ENCODE measurements at places on chromosomes 6 and 20. TPM values are rescaled to one million over a fixed set of nuclear protein-coding genes. Genes with fewer than 3 reads are reported as not detected.

DNA sequence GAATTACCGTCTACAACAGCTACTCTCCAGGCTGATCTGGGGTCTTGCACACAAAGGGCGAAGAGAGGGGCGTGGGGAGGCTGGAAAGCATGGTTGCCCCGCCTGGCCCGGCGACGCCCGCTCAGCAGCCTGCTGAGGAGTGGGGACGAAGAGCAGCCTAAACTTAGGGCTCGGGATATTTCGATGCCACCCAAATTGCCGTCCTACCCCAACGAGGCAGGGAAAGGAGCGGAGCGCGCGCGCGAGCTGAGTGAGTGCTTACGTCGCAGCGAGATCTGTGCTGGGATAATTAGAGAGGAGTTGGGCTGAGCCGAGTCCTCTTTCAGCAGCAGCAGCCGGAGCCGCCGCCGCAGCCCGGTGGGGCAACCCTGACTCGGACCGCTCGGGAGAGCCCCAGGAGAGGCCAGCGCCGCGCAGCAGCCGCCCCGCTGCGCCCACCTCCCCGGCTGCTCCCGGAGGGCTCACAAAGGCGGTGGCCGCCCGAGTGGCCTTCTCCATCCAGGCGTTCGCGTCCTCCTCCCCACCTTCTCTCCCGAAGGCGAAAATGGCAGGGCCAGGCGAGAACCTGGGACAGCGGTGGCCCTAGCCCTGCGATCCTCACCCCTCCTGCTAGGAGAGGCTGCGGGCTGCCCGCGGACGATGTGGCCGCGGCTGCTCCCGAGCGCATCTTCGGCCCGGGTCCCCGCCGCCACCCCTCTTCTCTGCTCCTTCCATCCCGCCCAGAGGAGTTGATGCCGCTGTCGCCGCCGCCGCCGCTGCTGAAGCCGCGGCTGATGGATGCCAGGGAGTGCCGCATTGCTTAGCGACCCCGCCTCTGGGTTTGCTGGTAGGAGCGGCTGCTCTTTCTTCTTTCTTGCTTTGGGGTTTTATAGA is at the start of gene CLVS2:
CLVS2 (plus strand) TSS at position 315 of the 873 bp plus-strand sequence. CDS start 1,543 bp downstream, outside the sequence.
- no peak for DNase-seq

- DNase-seq: no peak
Observed at GRCh38 chr6:26016245-26016962, 53.8 kb downstream of the TRIM38 start.

- no peak for DNase-seq
Observed at GRCh38 chr6:122308074-122308473, 91.4 kb upstream of the HSF2 start.

- DNase-seq: no peak
Observed at GRCh38 chr6:53316142-53316541, 32.6 kb downstream of the ELOVL5 start.

GRCh38 chr20:10682939-10683338 is 9.1 kb upstream of the JAG1 start:
- no peak for DNase-seq

DNA sequence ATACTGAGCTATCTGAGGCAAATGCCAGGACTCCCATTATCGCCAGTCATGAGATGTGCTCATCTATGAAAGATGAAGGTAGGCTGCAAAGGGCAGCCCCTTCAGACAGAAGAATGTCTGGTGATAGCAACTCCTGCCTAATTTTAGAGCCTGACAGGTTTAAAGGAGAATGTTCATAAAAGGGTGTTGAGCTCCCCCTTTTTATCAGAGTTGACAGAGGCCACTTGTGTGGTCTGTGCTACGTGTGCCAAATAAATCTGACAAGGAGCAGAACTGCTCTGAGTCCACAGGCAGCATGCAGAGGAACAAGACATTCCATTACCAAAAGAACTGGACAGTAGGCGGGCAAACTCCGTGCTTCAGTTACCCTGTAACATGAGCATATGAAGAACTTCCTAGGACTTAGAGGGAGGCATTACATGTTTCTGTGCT is 101.8 kb downstream of the PREP start:
- no peak for DNase-seq

WFDC9 gene
- total RNA-seq: not detected

EYS gene
- total RNA-seq: 0.48 TPM

CALHM6 gene
- total RNA-seq: 0.77 TPM

HSPA1L gene
- 0.84 TPM for total RNA-seq

MAFB gene
- total RNA-seq: 86.0 TPM

All from mesenteric fat pad (tissue), 1 donor.